NCI-H69 (cell line): ENCODE measurements at places on chromosomes 3 and 15.

DNA sequence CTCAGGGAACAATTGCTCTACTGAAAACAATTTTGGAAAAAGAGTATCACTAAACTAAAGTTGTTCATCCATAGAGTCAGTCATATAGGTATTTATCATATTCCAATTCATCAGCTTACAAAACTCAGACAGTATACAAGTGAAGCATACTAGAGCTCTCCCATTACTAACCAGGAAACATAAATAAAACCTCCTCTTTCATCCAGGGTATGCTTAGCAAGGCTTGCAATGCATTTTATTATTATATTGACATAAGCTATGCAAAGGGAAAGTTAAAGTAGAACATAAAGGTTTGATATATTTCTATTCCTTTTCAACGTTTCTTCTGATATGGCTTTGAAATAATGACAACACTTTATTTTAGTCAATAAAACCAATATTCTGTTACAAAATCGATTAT, 106.7 kb downstream of the GOLIM4 start:
- DNase-seq = no peak

DNA sequence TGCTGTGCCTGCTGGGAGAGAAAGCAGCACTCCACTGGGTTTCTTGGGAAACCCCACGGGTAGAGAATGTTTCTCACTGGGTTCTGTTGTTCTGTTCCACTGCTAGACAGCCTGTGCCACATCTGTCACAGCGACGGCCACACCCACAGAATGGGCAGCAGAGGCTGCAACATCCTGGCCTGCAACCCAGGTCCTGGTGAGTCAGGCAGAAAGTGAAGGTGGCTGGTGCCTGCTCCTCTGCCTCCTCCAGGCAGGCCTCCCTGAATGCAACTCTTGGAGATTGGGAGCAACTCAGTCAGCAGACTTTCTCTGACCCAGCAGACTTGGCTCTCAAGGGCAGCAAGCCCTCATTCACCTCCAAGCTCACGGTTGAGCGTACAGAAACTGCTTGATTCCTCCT, 13.0 kb downstream of the C3orf18 start:
- DNase-seq = no peak

DNA sequence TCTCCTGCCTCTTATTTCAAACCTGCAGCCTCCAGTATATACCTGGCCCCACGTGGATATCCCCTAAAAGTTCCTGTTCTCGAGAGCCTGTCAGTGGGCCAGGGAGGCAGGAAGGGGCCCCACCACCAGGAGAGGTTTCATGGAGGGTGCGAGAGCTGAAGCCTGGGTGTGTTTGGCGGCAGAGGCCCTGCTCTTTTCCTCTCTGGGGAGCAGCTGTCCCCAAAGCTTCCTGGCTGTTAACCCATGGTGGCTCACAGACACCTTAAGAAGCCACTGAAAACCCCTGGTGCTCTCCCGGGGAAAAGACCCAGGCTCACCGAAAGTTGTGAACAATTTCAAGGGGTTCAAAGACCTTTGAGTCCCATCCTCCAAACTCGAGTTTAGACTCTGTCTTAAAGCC, 1.1 kb downstream of the PRRT3 start:
- no peak for DNase-seq

- DNase-seq = no peak
Observed at GRCh38 chr3:130916507-130917167, 22.8 kb downstream of the ATP2C1 start.

DNA sequence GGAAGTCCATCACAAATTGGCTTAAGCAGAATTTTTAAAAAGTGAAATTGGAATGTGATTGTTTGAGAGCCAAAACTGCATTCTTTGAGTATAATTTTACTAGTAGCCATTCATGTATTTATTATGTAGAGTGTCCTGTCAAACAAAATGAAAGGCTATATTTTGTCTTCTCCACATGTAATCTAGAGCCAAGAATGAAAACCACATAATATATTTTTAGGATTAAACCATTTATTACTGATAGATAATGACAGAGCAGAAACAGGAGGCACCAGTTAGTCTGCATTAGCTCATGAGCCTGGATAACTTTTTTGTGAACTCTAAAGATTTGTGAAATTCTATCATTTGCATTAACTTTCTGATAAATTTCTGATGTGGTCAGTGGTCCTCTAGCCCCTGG, 130.2 kb downstream of the FILIP1L start:
- DNase-seq = no peak

GRCh38 chr3:36874424-36874823, 70.4 kb downstream of the TRANK1 start:
- no peak for DNase-seq

DNA sequence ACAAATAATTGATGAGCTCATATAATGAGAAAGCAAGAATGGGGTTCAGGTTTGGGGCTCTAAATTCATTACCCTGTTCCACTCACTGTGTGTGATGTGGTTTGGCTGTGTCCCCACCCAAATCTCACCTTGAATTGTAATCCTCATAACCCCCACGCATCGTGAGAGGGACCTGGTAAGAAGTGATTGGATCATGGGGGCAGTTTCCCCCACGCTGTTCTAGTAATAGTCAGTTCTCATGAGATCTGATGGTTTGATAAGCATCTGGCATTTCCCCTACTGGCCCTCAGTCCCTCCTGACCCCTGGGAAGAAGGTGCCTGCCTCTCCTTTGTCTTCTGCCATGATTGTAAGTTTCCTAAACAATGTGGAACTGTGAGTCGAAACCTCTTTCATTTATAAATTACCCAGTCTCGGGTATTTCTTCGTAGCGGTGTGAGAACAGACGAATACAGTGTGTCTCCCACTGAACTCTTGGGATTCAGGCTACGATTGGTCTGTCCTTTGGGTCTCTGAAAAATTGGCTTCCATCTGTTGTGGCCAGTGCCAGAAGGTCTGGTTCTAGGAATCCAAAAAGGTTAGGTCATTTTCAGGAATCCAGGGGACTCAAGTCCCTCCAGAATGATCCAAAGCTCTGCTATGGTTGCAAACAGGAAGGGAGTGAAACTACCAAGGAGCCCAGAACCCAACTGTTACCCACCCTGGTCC, 87.7 kb downstream of the XXYLT1 start:
- DNase-seq = no peak

GRCh38 chr3:119013951-119014350, 20.7 kb downstream of the IGSF11 start:
- peak; percentile 22 for DNase-seq
